ENCODE measurements at places on chromosomes 3 and 15. TPM values are rescaled to one million over a fixed set of nuclear protein-coding genes. Genes with fewer than 3 reads are reported as not detected.

Gene BCHE
- total RNA-seq: not detected

Gene ACAD11
- 4.7 TPM for total RNA-seq

Gene ISL2
- 6.3 TPM for total RNA-seq

Gene CIDEC
- not detected for total RNA-seq

- no peaks in the 10 kb centered on the region for H3K36me3 ChIP-seq
- H3K4me1 ChIP-seq: no peaks in the 10 kb centered on the region
- no peak overlapping the region for H3K27ac ChIP-seq
- H3K4me3 ChIP-seq: no peak overlapping the region
- H3K27me3 ChIP-seq: peaks cover 40% of the 10 kb centered on the region
Measured at GRCh38 chr15:94677202-94677790, 445.9 kb downstream of the MCTP2 start.

- no peaks in the 10 kb centered on the region for H3K36me3 ChIP-seq
- H3K27ac ChIP-seq: no peak overlapping the region
- no peak overlapping the region for H3K4me3 ChIP-seq
Measured at GRCh38 chr15:82871358-82871757, 61.9 kb downstream of the WHAMM start.

- peaks cover 48% of the 10 kb centered on the region for H3K27me3 ChIP-seq
- peaks cover 3% of the 10 kb centered on the region for H3K4me1 ChIP-seq
- H3K27ac ChIP-seq: no peak overlapping the region
- H3K36me3 ChIP-seq: no peaks in the 10 kb centered on the region
- no peak overlapping the region for H3K4me3 ChIP-seq
Measured at GRCh38 chr3:123348471-123349200, 100.3 kb downstream of the ADCY5 start.

DNA sequence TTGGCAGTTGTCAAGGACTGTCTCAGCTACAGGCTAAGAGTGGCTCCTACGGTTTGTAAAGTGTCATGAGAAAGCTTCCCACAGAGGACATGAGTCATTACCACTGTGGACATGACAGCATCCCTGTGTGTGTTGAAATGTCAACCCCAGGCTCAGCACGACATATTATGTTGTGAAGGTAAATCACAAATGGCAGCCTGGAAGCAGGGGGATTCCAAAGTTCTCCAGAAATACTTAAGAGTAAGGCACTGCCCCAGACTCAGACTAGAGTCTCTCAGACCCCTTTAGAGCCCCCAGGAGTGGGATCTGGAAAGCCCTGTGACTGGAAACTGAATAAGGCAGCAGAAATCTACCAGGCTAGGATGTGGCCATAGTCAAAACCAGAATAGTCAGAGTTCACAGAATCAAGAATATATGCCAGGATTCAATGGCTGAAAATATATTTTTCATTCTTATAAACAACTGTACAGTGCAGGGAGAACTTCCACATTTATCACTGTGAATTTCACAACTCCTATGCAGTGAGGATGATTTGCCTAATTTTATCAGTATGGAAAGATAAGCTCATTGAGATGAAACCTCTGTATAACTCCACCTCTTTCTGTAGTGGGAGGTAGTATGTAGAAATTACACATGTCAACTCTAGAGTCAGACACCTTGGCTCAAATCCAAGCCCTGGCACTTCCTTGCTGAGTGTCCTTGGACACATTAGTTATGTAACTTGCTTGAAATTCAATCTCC lies 237.1 kb upstream of the CFAP20DC start:
- H3K27me3 ChIP-seq: no peaks in the 10 kb centered on the region
- H3K4me1 ChIP-seq: peaks cover 14% of the 10 kb centered on the region
- no peak overlapping the region for H3K4me3 ChIP-seq
- H3K27ac ChIP-seq: 0 out of 2 replicates have a peak overlapping the region, but pooled peaks have one; percentile 9

DNA sequence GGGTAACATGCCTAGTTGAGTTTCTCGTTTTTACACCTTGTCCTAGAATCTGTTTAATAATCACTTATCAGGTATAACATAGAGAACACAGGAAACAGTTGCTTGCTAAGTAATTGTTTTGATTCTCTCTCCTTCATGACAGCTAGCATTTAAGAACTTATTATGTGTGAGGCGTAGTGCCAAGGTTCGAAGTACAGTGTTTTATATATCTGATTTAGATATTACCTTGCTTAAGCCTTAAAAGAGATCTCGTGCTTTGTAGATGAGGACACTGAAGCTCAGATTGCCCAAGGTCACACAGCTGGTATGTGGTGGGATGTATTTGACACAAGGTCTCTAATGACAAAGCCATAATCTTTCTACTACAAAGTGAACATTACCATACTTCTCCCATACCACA lies 29.0 kb upstream of the IFT57 start:
- H3K27me3 ChIP-seq: no peaks in the 10 kb centered on the region
- no peak overlapping the region for H3K27ac ChIP-seq
- DNase-seq: no peak
- H3K36me3 ChIP-seq: no peaks in the 10 kb centered on the region

- DNase-seq: no peak
- H3K4me1 ChIP-seq: peaks cover 42% of the 10 kb centered on the region
- no peak overlapping the region for H3K27ac ChIP-seq
- no peak overlapping the region for H3K4me3 ChIP-seq
Measured at GRCh38 chr3:111751961-111752360, 107.1 kb upstream of the PHLDB2 start.

GRCh38 chr15:69011641-69012040 lies 2.9 kb upstream of the NOX5 start:
- peaks cover 8% of the 10 kb centered on the region for H3K4me1 ChIP-seq
- H3K36me3 ChIP-seq: no peaks in the 10 kb centered on the region
- DNase-seq: no peak
- no peak overlapping the region for H3K27ac ChIP-seq
- H3K4me3 ChIP-seq: no peak overlapping the region
- no peaks in the 10 kb centered on the region for H3K27me3 ChIP-seq

GRCh38 chr3:95037927-95038326 lies 975.1 kb downstream of the NSUN3 start:
- no peak for DNase-seq
- no peak overlapping the region for H3K27ac ChIP-seq
- no peaks in the 10 kb centered on the region for H3K4me1 ChIP-seq
- H3K36me3 ChIP-seq: no peaks in the 10 kb centered on the region

GRCh38 chr15:62128916-62129315 lies 36.2 kb downstream of the C2CD4B start:
- DNase-seq: no peak
- H3K27me3 ChIP-seq: no peaks in the 10 kb centered on the region
- H3K4me1 ChIP-seq: peaks cover 16% of the 10 kb centered on the region
- no peak overlapping the region for H3K27ac ChIP-seq

Measured in PC-3 (cell line).